ENCODE measurements at places on chromosomes 11 and 22. TPM values are rescaled to one million over a fixed set of nuclear protein-coding genes. Genes with fewer than 3 reads are reported as not detected.

The P2RY2 gene
- total RNA-seq = 0.13 TPM

GRCh38 chr22:23837911-23838680 is 710 bp downstream of the DERL3 start:
- DNase-seq = no peak

- no peak for DNase-seq
Observed at GRCh38 chr11:24642648-24643047, 145.8 kb downstream of the LUZP2 start.

- DNase-seq = no peak
Observed at GRCh38 chr11:126433244-126433846, 77.9 kb downstream of the ST3GAL4 start.

The RTN4RL2 gene
- not detected for total RNA-seq

DNA sequence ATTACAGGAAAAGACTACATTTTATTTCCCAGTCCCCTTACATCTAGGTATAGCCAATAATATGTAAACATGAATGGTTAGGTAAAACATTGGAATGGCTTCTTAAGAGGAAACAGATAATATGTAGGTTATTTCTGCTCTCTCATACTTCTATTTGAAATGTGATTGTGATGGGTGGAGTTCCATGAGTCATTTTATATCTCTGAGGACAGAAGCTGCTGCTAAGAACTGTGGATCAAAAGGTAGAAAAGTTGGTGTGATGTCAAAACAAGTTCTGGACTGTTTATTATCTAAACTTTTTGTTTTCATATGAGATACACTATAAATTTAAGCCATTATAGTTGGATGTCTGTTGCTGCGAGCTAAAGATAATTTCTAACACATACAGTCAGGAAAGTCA is 799.4 kb upstream of the TENM4 start:
- DNase-seq = no peak
